ENCODE measurements at places on chromosomes 7 and 10. TPM values are rescaled to one million over a fixed set of nuclear protein-coding genes. Genes with fewer than 3 reads are reported as not detected.

- H3K4me1 ChIP-seq = peaks cover 8% of the 10 kb centered on the region
- no peak for DNase-seq
- H3K4me3 ChIP-seq = no peak overlapping the region
- peaks cover 2% of the 10 kb centered on the region for H3K36me3 ChIP-seq
Observed at GRCh38 chr10:74437822-74438221, 286.8 kb downstream of the ADK start.

DNA sequence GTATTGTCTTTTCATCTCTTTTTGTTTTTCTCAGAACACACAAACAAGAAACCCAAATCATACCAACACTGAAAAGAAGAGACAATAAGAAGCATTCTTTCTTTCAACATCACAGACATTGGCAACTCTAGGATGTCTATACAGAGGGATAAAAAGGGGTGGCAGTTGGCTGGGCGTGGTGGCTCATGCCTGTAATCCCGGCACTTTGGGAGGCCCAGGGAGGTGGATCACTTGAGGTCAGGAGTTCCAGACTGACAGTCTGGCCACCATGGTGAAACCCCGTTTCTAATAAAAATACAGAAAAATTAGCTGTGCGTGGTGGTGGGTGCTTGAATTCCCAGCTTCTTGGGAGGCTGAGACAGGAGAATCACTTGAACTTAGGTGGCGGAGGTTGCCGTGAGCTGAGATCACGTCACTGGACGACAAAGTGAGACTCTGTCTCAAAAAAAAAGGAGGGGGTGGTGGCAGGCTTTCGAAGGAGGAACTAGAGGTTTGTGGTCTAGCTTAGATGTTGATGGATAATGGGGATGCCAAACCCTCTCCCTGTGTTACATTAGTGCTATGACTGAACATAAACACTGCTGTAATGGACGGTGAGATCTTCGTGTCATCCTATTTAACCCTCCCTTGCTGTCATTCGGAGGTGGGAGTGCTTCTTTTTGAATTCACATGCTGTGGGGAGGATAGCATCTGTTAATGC is 9.4 kb downstream of the CNNM2 start:
- H3K4me3 ChIP-seq = no peak overlapping the region
- peaks cover 7% of the 10 kb centered on the region for H3K36me3 ChIP-seq
- H3K4me1 ChIP-seq = peaks cover 25% of the 10 kb centered on the region
- DNase-seq = no peak

The GLI3 gene
- total RNA-seq = not detected

GRCh38 chr10:78952686-78953085 is 116.1 kb upstream of the ZMIZ1 start:
- no peak overlapping the region for H3K27ac ChIP-seq
- no peaks in the 10 kb centered on the region for H3K4me1 ChIP-seq
- H3K36me3 ChIP-seq = no peaks in the 10 kb centered on the region
- no peak overlapping the region for H3K4me3 ChIP-seq
- no peak for DNase-seq
- H3K27me3 ChIP-seq = no peaks in the 10 kb centered on the region

The IL2RA gene
- 1,254 TPM for total RNA-seq

GRCh38 chr10:33547976-33548375 is 213.5 kb upstream of the NRP1 start:
- no peak for DNase-seq
- no peaks in the 10 kb centered on the region for H3K4me1 ChIP-seq
- no peak overlapping the region for H3K27ac ChIP-seq
- no peaks in the 10 kb centered on the region for H3K27me3 ChIP-seq

- DNase-seq = no peak
- peaks cover 5% of the 10 kb centered on the region for H3K27me3 ChIP-seq
- H3K4me1 ChIP-seq = peaks cover 7% of the 10 kb centered on the region
- H3K27ac ChIP-seq = peak overlapping the region; percentile 7
Observed at GRCh38 chr10:88670497-88670896, 6.3 kb downstream of the LIPF start.

GRCh38 chr10:57689596-57690297 is 577.9 kb downstream of the IPMK start:
- no peaks in the 10 kb centered on the region for H3K27me3 ChIP-seq
- no peaks in the 10 kb centered on the region for H3K36me3 ChIP-seq
- DNase-seq = no peak
- H3K4me3 ChIP-seq = no peak overlapping the region
- no peaks in the 10 kb centered on the region for H3K4me1 ChIP-seq

The XRCC2 gene
- 24.0 TPM for total RNA-seq
